ENCODE measurements at places on chromosomes 3 and 15.

GRCh38 chr15:68798346-68799094 is 22.2 kb downstream of the ANP32A start:
- H3K36me3 ChIP-seq: no peaks in the 10 kb centered on the region
- no peak overlapping the region for H3K4me3 ChIP-seq
- no peak for DNase-seq
- no peaks in the 10 kb centered on the region for H3K27me3 ChIP-seq

DNA sequence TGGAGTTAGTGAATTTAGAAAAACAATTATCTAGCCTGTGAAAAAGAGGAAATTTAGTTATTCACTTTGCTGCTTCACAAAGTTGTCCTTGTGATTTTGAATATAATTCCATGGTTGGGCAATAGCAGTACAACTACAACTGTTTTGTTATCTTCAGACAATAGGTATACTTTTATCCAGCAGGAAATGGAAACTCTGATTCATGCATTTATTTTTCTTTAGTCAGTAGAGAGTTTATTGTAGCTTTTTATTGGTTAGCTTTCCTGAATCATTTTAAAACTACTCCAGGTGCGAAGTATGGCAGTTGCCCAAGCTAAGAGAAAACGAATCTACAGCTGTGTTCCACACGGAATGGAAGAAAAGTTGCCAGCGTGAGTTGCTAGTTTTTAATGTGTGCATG is 80.3 kb downstream of the TM4SF4 start:
- no peak for DNase-seq
- no peaks in the 10 kb centered on the region for H3K36me3 ChIP-seq
- H3K27me3 ChIP-seq: no peaks in the 10 kb centered on the region
- no peak overlapping the region for H3K27ac ChIP-seq

DNA sequence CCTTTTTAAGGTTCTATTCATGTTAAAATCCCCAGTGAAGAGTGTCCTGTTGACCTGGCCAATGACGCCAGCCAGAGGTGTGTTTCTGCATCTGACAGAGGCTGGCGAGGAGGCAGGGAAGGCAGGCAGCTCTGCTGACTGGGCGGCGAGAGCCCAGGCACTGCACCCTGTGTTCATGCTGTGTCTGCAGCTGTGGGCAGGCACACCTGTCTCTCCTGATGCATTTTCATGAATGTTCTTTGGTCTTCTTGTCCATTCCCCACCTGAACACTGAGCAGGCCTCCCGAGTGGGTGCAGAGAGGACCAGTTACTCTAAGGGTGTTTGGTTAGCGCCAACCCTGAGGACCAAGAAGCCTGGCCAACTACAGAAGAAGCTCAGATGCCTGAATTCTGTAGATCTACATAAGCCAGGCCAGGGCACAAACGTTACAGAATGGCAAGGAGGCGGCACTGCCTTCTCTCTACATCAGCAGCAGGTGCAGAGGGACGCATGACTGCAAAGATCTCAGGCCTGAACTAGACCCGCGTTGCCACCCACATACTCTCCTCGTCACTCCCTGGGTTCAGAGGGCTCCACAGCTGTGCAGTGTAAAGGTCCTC is 233.7 kb downstream of the OCA2 start:
- H3K27me3 ChIP-seq: no peaks in the 10 kb centered on the region
- no peak overlapping the region for H3K4me3 ChIP-seq
- H3K27ac ChIP-seq: no peak overlapping the region
- DNase-seq: peak; percentile 36
- H3K4me1 ChIP-seq: no peaks in the 10 kb centered on the region

DNA sequence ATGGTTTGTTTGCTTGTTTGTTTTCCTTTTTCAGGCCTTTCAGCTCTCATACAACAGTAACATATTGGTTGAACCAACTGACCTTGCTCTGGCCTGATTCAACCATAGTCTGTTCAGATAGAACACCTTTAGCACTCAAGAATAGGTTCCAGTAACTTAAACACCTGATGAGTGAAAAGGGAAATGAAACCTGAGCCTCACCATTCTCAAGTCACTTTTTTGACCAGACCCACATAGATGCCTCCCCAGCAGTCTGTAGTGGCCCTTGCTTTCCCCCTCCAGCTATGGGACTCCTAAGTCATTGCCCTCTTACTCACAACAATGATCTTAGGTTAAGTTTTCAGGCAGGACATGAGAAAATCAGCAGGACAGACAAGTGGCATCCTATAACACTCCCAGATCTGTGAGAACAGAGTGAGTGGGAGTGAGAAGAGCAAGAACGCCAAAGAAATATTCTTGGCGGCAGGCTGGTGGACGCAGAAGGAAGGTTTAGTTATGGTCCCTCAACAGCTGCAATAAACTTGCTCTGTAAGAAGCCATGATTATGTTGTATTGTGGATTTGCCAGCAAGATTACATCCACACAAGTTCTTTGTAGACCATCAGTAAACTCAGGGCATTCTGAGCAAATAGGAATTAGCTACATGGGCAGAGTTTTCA is 367.5 kb downstream of the MECOM start:
- H3K27me3 ChIP-seq: no peaks in the 10 kb centered on the region
- H3K4me3 ChIP-seq: no peak overlapping the region
- H3K27ac ChIP-seq: no peak overlapping the region
- no peaks in the 10 kb centered on the region for H3K36me3 ChIP-seq
- H3K4me1 ChIP-seq: no peaks in the 10 kb centered on the region
- no peak for DNase-seq

- peak; percentile 41 for DNase-seq
- H3K4me3 ChIP-seq: no peak overlapping the region
- H3K27me3 ChIP-seq: no peaks in the 10 kb centered on the region
- no peak overlapping the region for H3K27ac ChIP-seq
- no peaks in the 10 kb centered on the region for H3K36me3 ChIP-seq
These were observed 61.3 kb downstream of the CTDSPL start for GRCh38 chr3:37922721-37923568.

DNA sequence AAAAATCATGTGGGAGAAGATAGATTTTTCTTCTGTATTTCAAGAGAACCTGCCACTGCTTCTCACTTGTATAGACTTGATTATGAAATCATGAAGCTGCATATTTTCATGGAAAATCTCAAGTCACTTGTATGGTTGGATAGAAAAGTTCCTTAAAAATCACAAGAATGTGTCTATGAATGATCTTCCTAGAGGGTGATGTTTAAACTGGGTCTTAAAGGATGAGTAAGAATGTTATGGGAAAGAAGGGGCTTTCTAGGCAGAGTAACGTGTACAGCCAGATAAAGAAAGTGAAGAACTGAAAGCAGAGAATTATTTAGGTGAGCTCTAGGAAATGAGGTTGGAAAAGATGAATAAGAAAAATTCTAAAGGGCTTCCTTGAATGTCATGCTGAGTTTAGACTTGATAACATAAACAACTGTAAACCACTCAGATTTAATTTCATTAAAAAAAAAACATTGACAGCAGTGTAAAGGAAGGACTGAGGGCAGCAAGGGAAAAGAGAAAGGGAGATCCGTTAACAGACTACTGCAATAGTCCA is 5.0 kb downstream of the CD47 start:
- H3K4me3 ChIP-seq: no peak overlapping the region
- no peak for DNase-seq
- H3K4me1 ChIP-seq: no peaks in the 10 kb centered on the region
- H3K27me3 ChIP-seq: peaks cover 1% of the 10 kb centered on the region
- no peak overlapping the region for H3K27ac ChIP-seq
- H3K36me3 ChIP-seq: no peaks in the 10 kb centered on the region

GRCh38 chr3:125319765-125320164 is 55.4 kb downstream of the ZNF148 start:
- no peaks in the 10 kb centered on the region for H3K36me3 ChIP-seq
- peaks cover 3% of the 10 kb centered on the region for H3K4me1 ChIP-seq
- no peak overlapping the region for H3K4me3 ChIP-seq
- no peak for DNase-seq
- H3K27me3 ChIP-seq: peaks cover 2% of the 10 kb centered on the region

GRCh38 chr3:171825222-171825828 is 15.0 kb upstream of the PLD1 start:
- peaks cover 2% of the 10 kb centered on the region for H3K4me1 ChIP-seq
- no peaks in the 10 kb centered on the region for H3K27me3 ChIP-seq
- DNase-seq: no peak
- H3K27ac ChIP-seq: no peak overlapping the region

DNA sequence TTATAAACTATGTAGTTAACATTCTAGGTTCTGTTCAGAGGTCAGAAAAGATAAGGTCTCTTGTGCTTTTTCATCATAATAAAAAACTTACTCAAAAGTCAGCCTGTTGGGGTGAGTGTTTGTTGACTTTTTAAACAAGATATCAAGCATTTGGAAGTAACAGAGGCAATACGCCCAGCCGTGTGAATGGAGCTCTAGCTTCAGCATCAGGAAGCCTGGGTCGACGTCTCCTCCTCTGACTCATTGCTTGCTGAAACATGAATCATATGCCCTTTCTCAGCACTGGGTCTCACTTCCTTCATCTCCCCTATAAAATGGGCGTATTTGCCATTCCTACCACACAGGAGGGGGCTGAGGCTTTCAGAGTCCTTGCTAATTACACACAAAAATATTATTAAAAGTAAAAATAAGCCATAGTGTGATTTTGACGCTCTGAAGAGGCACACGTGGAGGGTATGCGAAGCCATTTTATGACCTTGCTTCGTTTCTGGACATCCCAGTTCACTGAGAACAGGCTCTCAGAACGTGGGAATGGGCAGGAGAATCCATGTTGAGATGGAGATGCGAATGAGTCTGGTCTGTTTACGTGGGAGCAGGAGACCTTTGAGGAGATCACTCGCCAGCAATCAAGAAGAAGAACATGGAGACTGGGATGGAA is 220.8 kb upstream of the TPRG1 start:
- H3K36me3 ChIP-seq: no peaks in the 10 kb centered on the region
- H3K4me3 ChIP-seq: no peak overlapping the region
- peaks cover 3% of the 10 kb centered on the region for H3K4me1 ChIP-seq
- H3K27me3 ChIP-seq: no peaks in the 10 kb centered on the region

DNA sequence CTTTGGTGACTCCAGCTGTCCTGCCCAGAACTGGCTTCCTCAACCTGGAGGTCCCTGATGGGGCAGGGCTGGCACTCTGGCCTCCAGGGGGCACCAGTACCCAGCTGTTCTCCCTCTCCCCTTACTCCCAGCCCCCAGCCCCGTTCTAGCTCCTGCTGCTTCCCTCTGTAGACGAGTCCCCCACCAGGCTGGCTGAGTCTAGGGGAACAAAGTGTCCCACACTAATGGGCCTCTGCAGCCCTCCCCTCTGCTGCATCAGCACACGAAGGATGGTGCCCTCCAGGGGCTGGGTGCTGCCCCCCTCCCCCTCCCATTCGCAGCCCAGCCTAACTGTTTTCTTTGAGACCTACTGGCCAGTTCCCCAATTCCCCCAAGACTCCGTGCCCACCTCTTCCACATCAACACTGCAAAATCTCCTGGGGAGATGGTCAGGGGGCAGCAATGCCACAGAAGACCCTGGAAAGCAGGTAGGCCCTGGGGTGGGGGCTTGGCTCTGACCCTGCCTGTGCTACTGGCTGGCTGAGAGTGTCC is 4.2 kb downstream of the RHCG start:
- peak; percentile 89 for DNase-seq
- no peaks in the 10 kb centered on the region for H3K4me1 ChIP-seq
- no peaks in the 10 kb centered on the region for H3K36me3 ChIP-seq
- H3K27ac ChIP-seq: no peak overlapping the region
- H3K27me3 ChIP-seq: peaks cover 13% of the 10 kb centered on the region

- no peaks in the 10 kb centered on the region for H3K27me3 ChIP-seq
- H3K4me3 ChIP-seq: no peak overlapping the region
- no peak for DNase-seq
- no peak overlapping the region for H3K27ac ChIP-seq
- no peaks in the 10 kb centered on the region for H3K36me3 ChIP-seq
- H3K4me1 ChIP-seq: no peaks in the 10 kb centered on the region
These were observed 5.2 kb downstream of the C3orf49 start for GRCh38 chr3:63824309-63824708.

- no peak overlapping the region for H3K4me3 ChIP-seq
- no peak overlapping the region for H3K27ac ChIP-seq
- no peaks in the 10 kb centered on the region for H3K27me3 ChIP-seq
- H3K36me3 ChIP-seq: no peaks in the 10 kb centered on the region
These were observed 4.3 kb upstream of the FNDC3B start for GRCh38 chr3:172034786-172035685.

DNA sequence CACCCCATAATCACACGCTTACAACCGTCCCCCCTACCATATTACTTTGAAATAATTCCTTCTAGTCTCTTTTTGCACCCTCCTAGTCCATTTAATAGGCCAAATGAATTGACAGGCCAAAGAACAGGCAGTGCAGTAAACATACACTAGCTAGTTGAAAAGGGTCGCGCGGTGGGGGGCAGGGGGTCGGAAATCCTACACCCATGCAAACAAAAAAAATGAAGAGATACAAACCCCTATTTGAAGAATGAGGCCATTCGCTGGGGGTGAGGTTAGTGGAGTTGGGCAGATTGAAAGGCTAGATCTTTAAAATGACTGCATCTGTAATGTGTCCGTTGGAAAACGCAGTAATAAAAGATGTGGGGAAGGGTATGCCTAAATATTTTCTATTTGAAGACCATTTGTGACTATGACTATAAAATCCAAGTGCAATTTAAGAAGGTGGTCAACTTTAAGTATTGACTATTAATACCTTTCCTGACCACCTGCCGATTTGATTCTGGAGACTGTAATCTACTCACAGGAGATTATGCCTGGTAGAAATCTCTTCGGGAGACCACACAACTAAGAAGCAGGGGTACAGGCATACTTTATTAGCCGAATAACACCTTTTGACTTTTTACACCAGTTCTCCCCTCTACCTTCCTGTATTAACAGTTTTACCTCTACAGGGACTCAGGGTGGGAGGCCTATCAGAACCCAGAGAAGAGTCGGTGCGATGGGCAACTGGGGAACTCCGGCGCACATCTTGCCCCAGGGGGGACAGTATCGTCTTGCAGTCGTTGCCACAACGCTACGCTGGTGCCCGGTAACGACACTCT is 762 bp upstream of the ARL6 start:
- H3K4me3 ChIP-seq: peak overlapping the region; percentile 87
- peak overlapping the region; percentile 67 for H3K27ac ChIP-seq
- no peaks in the 10 kb centered on the region for H3K4me1 ChIP-seq

DNA sequence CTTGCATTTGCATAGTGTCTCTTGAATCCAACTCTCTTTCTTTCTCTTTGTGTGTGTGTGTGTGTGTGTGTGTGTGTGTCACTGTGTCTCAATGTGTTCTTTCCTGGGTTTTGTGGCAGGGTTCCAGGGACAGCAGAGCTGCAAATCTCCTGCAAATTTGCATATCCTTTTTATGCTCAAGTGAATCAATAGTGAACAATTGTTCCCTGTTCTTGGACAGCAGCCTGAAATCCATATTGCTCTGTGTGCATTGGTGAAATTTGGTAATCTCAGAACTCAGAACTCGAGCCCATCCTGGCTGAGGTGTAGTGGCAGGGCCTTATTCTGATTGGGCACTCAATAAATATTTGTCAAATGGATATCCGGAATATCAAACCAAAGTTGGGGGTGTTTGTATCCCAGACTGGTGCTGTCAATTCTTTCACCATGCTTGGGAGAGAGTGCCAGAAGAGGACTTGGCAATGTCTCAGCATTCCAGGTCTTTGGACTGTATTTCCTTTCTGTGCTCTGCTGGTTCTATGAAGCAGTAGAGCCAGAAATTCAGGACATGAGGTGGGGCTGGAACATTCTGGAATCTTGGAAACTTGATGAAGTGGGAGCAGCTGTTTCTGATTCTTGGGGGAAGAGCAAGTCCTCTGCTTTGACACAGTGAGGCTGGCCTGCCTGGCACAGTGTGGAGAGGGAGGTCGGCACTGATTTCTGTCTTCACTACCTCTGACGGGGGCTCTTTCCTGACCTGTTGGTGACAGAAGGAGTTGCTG is 380.6 kb upstream of the C2CD4B start:
- no peaks in the 10 kb centered on the region for H3K4me1 ChIP-seq
- no peak overlapping the region for H3K4me3 ChIP-seq
- DNase-seq: no peak
- no peak overlapping the region for H3K27ac ChIP-seq
- H3K36me3 ChIP-seq: no peaks in the 10 kb centered on the region

Measured in H1 (cell line).